ENCODE measurements at places on chromosomes 5 and 9.

DNA sequence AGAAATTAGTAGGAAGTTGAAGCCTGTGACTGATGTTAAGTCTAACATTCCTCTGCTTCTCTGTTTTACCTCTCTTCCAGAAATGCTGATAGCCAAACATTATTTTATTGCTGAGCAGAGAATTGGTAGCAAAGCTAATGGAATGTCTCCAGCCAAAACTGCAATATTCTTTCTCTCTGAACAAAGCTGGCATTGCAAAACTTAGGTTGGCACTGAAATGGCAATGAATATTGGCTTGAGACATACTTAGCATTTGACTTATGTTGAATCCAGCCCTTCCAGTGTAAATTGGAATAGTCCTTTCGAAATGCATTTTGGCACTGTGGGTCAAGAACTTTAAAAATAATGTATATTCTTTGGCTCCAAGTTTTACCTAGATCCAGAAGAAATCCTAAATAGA lies 21.1 kb downstream of the FAF2 start:
- no peak for DNase-seq

GRCh38 chr5:124859027-124859426 lies 112.6 kb upstream of the ZNF608 start:
- peak; percentile 38 for DNase-seq

DNA sequence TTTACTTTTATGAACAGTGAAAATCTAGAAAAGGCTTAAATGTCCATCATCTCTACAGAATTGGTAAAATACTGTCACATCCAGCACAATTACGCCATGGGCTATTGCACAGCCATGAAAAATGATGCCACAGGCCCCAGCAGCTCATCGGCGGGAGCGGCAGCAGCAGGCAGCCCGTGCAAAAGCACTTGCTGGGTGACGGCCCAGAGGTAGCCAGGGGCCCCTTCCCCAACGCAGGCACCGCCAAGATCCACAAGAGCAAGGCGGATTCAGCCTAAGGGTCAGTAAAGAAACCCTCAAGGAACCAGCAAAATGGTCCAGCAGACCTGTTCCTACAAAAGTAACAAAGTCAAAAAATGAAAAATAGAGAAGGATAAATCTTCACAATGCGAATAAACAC lies 272.7 kb downstream of the AGTPBP1 start:
- no peak for DNase-seq

GRCh38 chr5:174911118-174911517 lies 186.7 kb downstream of the MSX2 start:
- no peak for DNase-seq

- no peak for DNase-seq
These were observed 53.9 kb downstream of the SEMA6A start for GRCh38 chr5:116520771-116521170.

DNA sequence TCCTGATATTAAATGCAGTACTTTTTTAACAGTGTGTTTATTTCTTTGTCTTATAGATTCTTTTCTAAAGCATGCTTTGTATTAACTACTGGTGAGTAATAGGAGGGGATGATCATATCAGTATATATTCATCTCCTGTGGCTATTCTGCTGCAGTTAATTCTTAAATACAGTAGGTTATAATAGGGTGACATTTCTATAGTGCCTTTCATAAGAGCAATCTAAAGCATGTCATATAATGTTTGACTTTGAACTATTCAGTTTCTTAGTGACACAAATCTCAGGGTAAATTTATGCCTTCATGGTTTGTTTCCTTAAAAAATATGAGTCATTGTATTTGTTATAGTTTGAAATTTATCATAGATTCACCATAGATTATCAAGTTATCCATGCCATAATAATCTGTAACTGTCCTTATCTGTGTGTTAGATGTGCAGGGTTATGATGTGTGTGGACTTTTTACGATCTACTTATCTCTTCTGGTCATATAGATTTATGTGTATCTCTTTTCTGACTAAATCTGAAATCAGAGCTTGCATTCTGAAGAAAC lies 1019.5 kb downstream of the NR2F1-AS1 start:
- DNase-seq: no peak

DNA sequence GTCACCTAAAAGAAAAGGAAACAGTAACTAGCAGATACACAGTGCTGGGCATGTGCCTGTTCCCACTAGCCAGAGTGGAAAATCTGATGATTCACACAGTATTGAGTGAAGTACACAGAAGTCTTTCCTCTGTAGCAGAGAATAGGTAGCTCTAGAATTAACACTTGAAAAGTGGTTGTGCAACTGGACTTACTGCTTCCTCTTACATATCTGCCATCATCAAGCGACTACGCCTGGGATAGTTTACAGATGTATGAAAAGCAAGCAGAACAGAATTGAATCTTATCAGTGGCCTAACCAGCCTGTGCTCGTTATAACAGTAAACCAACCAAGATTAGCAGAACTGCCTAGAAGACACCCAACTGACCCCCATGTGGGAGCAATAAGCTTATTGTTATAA lies 130.6 kb downstream of the DTWD2 start:
- no peak for DNase-seq

- DNase-seq: peak; percentile 55
These were observed 57.4 kb upstream of the PLPP6 start for GRCh38 chr9:4604678-4605095.

DNA sequence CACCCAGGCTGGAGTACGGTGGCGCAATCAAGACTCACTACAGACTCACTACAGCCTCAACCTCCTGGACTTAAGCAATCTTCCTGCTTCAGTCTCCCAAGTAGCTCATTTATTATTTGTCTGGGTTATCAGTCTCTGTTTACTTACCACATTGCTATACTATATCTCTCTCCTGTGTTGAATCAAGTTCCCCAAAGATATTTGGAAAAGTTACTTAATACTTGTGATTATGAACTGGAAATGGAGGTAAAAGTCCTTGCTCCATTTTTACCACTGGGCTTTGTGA lies 55.6 kb downstream of the ANGPTL2 start:
- DNase-seq: no peak

DNA sequence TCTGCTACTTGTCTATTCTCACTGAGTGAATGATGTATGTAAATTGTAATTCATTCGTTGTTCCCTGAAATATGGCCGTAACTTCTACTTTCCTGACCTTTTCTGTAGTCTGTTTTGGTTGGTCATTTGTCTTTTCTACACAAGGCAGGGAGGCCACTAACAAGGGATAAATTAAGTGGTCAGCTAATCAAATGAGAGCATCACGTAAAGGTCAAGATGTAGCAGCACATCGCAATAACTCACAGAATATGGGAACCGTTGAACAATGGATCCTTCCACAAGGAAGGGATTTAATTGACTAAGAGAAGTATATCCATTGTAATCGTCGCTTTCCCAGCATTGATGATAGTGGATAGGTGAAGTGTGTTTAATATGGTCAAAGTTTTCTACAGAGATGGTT lies 171.1 kb downstream of the DMRT2 start:
- DNase-seq: no peak

GRCh38 chr5:147689426-147689825 lies 93.1 kb downstream of the JAKMIP2 start:
- no peak for DNase-seq

DNA sequence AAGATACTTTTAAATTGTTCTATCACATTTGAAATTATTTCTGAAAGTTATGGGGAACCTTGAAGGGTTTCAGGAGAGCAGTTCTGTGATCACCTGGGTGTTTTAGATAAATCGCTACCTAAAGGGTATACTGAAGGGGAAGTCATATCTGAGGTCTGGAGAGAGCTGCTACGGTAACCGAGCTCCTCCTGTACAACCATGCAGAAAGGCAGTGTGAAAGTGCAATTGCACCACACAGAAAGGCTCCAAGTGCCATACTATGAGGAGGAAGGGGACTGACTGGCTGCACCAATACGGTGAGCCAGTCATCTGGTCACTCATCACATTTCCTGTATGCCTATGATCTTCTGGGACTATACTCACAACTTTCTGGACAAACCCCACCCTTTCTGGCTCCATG lies 241.4 kb upstream of the SLC24A2 start:
- DNase-seq: no peak

GRCh38 chr9:118992813-118993794 lies 376.1 kb downstream of the BRINP1 start:
- no peak for DNase-seq

DNA sequence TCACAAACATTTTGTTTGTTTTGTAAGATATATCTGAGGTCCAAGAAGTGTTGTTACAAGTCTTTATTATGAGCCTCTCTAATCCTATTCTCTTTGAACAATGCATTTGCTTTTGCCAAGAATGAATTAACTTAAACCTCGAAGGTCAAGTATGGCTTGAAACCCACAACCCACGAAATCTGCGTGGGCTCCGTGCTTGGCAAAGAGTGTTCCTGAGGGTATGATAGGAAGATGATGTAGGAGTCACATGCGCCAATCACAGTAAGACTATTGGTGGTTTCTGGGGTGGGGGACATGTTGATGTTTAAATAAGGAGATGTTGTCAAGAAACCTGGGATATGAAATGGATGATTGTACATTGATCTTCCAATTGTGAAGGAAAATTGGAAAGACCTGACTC lies 330.8 kb upstream of the RFX3 start:
- DNase-seq: no peak

DNA sequence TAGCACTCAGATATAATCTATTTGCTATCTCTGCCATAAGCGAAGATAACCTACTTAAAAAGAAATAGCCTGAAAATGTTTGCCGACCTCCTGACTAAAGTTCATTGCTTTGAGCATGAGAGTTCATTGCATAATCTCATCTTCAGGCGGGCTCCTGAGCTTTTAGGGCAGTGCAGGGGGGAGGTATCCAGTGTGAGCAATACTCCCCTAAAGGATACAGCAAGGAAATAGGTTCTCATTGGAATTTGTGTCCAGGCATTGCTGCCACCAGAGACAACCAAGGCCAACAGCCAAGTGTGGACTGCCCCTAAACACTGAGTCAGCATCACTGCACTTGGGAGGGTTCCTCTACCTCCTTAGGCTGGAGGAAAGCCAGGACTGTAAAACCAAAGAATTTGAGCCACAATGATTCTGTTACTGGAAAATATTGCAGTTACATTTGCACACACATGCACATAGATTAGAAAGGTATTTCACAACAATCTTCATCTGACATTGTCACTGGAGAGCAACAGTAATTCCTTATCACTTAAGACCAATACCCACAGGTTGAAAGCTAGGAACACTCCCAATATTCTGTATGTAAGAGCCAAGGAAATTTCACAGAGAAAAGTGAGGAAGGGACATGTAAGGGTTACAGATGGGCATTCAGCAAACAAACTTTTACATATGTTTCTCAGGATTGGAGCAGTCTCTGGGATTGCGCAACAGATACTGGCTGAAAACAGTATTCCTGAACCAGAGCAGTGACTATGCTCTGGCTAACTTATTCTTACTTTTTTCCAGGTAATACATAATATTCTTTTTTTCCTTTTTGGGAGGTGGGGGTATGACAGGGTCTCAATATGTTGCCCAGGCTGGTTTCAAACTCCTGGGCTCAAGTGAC lies 98.6 kb upstream of the TLE1 start:
- DNase-seq: no peak

DNA sequence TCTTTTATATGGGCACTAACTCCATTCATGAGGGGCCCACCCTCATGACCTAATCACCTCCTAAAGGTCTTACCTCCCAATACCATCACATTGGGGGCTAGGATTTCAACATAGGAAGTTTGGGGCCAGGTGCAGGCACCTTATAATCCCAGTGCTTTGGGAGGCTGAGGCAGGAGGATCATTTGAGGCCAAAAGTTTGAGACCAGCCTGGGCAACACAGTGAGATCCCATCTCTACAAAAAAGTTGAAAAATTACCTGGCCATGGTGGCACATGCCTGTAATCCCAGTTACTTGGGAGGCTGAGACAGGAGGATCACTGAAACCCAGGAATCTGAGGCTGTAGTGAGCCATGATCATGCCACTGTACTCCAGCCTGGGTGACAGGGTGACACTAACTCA lies 76.7 kb downstream of the MYO10 start:
- no peak for DNase-seq

GRCh38 chr9:76198336-76198735 lies 195.9 kb downstream of the RFK start:
- no peak for DNase-seq

GRCh38 chr5:172447646-172448365 lies 6.5 kb downstream of the SH3PXD2B start:
- DNase-seq: no peak
